CMK (cell line): ENCODE measurements at places on chromosomes 6 and 20.

- no peak for DNase-seq
These were observed 44.1 kb downstream of the DTNBP1 start for GRCh38 chr6:15618685-15619084.

- DNase-seq, result no peak
These were observed 502.0 kb downstream of the QKI start for GRCh38 chr6:163916315-163917081.

GRCh38 chr6:111925296-111925695, 52.0 kb upstream of the FYN start:
- DNase-seq, result no peak

DNA sequence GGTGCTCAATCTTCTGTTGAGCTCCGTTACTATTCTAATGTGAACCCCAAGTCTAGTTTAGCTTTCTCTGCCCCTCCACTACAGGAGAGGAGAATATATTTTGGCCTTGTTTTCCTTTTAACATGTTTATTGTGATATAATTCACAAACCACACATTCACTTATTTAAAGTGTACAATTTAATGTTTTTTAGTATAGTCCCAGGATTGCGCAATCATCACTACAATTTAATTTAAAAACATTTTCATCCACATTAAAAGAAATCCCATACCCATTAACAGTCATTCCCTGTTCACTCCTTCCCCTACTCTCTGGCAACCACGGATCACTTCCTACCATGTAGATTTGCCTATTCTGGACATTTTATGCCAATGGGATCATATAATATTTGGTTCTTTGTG, 64.5 kb upstream of the BMP6 start:
- no peak for DNase-seq

GRCh38 chr6:11538052-11538818, 686 bp downstream of the TMEM170B start:
- no peak for DNase-seq

- no peak for DNase-seq
These were observed 163.7 kb downstream of the DLL1 start for GRCh38 chr6:170127151-170127550.

DNA sequence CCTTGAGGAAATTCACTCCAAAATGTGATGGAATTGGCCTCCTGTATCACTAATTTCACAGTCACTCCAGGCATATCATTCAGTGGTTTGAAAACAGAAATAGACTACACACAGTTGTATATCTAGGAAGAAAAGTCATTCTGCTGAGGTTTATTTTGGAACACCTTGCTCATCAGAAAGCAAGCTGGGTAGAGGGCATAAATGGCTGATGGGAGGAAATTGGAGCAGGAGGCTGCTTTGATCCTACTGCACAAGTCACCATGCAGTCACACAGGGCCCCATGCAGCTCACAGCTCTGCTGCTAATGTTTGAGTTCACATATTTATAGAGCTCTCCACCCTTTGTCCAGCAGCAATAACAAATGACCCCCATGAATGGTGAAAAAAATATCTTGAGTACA, 12.3 kb downstream of the NHLRC1 start:
- DNase-seq, result no peak

DNA sequence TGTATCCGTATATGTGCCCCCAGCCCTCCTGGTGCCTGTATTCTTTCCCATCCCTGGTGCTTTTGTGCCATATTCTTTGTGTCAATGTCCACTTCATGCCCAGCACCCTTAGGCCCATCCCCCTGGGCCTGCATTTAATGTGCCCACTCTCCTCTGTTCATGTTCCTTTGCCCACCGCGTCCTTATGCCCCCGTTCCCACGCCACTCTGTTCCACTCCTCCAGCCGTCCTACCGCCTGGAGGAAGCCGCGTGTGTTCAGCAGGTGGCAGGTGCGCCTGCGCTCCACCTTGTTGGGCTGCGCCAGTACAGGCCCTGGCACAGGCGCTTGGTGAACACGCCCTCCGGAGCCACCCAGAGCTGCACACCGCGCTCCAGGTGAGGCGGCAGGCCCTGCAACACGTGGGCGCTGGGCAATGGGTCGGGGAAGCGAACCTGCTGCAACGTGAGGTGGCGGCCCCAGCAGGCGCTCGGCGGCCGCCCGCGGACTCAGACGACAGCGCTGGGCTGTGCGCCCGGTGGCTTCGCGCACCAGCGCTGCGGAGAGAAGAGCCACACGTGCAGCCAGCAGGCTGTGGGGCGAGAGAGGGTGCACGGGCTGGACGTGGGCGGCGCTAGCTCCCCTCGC, 4.0 kb upstream of the FOXS1 start:
- no peak for DNase-seq

DNA sequence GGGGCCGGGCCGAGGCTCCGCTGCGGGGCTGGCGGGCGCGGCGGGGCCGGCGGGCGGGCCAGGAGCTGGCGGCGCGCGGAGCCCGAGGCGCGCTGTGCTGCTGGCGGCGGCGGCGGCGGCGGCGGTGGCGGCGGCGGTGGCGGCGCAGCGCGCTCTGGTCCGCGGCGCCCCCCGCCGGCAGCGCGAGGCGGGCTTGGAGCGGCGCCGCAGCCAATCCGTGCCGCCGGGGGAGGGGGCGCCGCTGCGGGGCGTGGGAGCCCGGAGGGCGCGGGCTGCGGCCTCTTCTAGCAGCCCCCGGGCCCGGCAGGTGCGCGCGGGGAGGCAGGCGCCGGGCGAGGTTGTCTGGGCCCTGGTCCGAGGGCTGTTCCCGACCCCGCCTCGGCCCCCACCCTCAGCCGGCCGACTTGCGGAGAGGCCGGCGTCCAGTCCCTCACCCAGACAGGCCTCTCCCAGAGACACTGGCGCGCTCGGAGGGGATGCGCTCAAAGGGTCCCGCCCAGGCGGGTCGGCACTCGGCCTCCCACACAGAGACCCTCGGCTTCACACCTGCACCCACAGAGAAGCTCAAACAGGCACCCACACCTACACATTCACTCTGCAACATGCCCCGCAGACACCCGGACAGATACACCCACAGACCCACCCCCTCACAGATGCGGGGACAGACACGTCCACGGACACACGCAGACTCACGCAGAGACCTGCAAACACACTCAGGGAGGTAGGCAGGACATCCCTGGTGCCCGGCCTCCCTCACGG, at the start of gene RIMS4:
Gene RIMS4, minus strand, starts transcription at position 156 of the 759 bp plus-strand sequence. CDS start 275 bp downstream, outside the sequence.
- DNase-seq, result no peak

- no peak for DNase-seq
These were observed 140.6 kb upstream of the HSF2 start for GRCh38 chr6:122258839-122259238.

GRCh38 chr6:132733814-132734213, 20.0 kb upstream of the VNN1 start:
- no peak for DNase-seq

DNA sequence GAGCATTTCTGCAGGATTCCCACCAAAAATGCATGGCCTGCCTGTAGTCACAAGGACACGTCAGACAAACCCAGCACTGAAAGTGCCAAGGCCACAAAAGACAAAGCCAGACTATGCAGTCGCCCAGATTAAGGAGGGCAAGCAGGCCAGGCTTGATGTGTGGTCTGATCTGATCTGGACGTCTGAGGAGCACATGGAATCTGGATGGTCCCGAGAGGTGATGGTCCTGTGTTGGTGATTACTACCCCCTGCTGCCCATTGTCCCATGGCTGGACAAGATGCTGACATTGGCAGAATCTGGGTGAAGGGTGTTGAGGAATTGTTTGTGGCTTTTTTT, 17.1 kb downstream of the NPEPL1 start:
- DNase-seq, result no peak

DNA sequence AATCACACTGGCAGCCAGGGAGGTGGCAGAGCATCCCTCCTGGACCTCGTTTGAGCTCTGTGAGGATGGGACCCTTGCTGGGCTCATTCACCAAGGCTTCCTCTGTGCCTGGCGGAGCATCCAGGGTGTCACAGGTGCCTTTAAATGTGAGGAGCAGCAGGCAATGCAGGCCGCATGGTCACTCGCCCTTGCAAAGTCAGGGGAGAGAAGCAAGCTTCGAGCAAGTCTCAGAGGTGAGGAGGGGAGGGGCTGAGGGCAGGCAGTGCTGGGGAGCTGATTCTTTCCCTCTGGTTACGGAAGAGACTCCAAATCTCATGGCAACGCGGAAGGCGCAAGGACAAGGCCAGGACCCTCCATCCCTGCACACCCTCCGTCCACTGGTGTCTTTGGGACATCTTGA, 182.7 kb upstream of the PMEPA1 start:
- no peak for DNase-seq
